ENCODE measurements at places on chromosomes 6 and 20. TPM values are rescaled to one million over a fixed set of nuclear protein-coding genes. Genes with fewer than 3 reads are reported as not detected.

The FERMT1 gene
- total RNA-seq = not detected

The CPXM1 gene
- 1.5 TPM for total RNA-seq

The BTN3A1 gene
- 285 TPM for total RNA-seq

The HLA-DPB1 gene
- 131 TPM for total RNA-seq

The HLA-DQB1 gene
- total RNA-seq = 24.8 TPM

The SNAP25 gene
- not detected for total RNA-seq

The MYCT1 gene
- total RNA-seq = 0.55 TPM

The CDH26 gene
- total RNA-seq = 2.0 TPM

The SLCO4A1 gene
- total RNA-seq = 1.1 TPM

The CRISP3 gene
- not detected for total RNA-seq

The LPIN3 gene
- total RNA-seq = not detected

The DYNLRB1 gene
- total RNA-seq = 58.7 TPM

The EEF1E1 gene
- total RNA-seq = 13.8 TPM

The SRSF12 gene
- 0.45 TPM for total RNA-seq

The TMEM74B gene
- not detected for total RNA-seq

The NKAIN2 gene
- total RNA-seq = not detected

The CENPW gene
- 1.8 TPM for total RNA-seq

The BAG2 gene
- 3.6 TPM for total RNA-seq

The EHMT2 gene
- 49.3 TPM for total RNA-seq

The BMP6 gene
- 0.25 TPM for total RNA-seq

- no peak for DNase-seq
Observed at GRCh38 chr6:98787435-98787834, 46.9 kb upstream of the POU3F2 start.

DNA sequence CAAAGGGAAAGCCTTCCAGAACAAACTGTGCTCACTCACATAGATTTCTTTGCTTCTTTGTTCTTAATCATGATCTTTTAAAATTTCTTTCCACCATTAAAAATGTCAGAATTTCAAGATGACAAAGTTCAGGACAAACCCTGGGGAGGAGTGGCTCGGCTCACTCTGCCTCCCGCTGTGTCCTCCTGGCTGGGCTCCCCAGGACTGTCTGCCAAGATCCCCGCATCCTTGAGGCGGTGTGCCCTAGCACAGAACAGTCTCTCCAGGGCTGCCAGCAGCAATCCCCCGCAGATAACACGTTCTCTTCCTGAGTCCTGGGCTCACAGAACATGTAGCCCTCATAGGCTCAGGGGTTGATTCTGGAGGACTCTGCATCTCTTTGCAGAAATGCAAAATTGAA lies 98.4 kb upstream of the KCNG1 start:
- no peak for DNase-seq

DNA sequence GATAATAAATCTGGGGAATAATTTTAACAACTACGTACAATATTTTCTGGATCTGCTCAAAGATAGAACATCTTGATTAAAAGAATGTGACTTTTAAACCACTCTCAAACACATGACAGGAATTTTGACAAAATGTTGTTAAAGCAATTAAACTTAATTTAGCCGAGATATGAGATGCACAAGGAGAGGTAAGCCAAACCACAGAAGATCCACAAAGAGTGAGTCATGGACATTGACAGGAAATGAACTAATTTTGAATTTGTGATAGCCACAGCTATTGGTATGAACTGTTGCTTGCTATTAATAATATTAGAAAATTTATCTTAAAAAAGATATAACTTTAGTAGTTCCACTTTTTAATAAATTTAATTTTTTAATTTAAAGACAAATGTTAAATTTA lies 27.8 kb upstream of the VGLL2 start:
- no peak for DNase-seq

DNA sequence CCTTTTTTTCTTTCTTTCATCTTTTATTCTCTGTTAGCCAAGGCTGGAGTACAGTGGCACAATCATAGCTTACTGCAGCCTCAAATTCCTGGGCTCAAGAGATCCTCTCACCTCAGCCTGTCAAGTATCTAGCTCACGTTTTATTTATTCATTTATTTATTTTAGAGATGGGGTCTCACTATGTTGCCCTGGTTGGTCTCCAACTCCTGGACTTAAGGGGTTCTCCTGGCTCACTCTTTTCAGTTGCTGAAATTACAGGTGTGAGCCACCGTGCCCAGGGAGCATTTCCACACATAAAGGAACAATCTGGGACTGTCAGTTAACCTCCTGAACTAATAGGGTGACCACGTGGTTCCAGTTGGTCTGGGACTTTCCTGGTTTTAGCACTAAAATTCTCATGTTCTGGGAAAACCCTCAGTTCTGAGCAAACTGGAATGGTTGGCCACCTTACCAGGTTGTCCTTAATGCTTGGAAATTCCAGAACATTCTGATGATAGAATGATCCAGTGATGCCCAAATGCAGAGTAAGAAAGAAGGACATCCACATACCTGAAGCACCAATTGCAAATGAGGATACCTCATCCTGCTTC lies 105.5 kb upstream of the ZNF217 start:
- DNase-seq = no peak

DNA sequence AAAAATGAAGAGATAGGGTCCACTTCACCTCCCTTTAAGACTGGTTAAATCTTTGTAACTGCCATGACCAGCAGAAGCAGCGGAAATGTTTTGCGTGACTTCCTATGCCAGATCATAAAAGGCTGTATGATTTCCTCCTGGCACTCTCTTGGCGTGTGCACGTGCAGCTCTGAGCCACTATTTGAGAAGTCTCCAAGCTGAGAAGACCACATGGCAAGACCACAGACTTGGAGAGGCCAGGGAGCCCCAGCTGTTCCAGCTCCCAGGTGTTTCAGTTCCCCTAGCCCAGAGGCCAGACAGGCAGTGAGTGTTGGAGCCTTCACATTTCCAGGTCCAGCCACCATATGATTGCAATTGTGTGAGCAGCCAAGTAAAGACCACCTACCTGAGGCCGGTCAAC lies 259.3 kb upstream of the RIN2 start:
- no peak for DNase-seq

- no peak for DNase-seq
Observed at GRCh38 chr6:6856538-6857523, 250.9 kb upstream of the RREB1 start.

- no peak for DNase-seq
Observed at GRCh38 chr6:49730251-49730650, 13.9 kb downstream of the CRISP3 start.

- no peak for DNase-seq
Observed at GRCh38 chr6:152146385-152146784, 338.9 kb downstream of the ESR1 start.

DNA sequence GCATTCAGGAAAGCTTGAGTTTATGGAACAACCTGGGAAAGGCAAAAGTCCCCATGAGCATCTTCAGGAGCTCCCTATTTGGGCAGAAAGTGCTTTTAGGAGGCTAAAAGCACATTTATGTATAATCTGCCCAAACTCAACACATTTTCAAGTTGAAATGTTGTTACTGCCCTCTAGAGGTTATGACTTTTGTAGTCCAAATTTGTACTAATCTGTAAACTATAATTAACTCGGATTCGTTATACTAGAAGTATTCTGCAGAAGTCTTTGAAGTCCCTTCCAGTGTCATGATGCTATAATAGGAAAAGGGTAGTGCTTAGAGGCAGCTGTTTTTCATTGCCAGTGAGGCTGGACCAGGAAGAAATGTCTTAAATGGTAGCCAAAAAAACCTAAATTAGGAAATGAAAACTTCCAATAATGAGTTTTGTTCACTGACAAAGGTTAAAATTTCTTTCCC lies 44.8 kb upstream of the EMILIN3 start:
- no peak for DNase-seq

GRCh38 chr6:5151955-5152401 lies 66.8 kb downstream of the PPP1R3G start:
- no peak for DNase-seq

GRCh38 chr6:95973976-95974375 lies 41.8 kb upstream of the FUT9 start:
- no peak for DNase-seq

DNA sequence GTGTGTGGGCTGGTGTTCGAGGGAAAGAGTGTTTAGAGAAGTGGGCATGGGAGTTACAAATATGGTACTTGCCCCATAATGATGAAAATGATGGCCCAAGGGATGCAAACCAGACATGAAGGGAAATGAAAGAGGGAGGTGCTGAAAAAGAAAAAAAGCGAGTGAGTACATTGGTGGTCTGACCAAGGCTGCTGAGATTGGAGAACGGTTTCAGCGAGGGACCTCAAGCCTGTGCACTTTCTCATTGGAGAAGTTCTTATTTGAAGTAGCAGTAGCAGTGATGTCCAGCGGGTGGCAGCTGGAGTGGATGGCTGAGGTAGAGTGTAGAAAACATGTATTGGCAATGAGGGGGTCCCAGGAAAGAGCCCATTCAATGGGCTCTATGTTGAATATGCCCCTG lies 54.8 kb downstream of the TNFAIP3 start:
- no peak for DNase-seq

- DNase-seq = no peak
Observed at GRCh38 chr6:115570331-115570730, 490.4 kb downstream of the FRK start.

DNA sequence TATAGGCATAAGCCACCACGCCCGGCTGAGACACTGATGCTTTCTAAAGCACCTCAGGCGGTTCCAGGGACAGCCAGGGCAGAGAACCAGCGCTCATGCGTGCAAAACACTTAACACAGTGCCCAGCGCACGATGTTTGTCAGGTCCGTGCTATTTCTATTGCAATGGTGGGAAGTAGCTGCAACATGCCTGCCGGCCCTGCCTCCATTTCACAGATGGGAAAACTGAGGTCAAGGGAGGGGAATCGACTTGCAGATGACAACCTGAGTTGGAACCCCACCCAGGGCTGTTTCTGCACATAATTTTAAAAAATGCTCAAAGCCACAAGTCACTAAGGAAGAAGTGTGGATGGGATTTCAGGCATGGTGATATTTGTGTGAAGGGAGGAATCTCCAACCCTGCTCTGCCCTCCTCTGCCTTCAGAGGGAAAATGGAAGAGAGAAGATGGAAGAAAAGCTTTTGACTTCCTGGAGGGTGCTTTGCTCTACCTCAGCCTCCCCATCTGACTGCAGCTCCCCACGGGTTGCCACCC lies 39.9 kb downstream of the KIAA1755 start:
- DNase-seq = no peak

DNA sequence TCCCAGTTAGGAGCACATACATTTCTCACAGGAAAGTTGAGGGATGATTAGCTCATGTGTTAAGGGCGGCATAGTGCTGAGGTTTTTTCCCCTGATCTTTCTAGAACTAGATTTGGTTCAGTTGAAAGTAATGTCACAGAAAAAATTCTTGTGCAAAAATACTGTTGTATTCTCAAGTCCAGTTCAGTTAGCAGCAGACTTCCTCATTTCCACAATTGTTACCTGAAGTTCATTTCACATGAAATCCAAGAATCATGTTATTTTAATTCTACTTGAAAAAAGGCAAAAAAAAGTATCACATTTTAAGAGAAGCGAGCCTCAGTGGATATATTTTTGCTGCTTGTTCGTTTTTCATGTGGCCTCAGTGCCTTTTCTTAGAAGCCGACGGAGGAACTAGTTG lies 227.8 kb downstream of the TMEM242 start:
- no peak for DNase-seq

DNA sequence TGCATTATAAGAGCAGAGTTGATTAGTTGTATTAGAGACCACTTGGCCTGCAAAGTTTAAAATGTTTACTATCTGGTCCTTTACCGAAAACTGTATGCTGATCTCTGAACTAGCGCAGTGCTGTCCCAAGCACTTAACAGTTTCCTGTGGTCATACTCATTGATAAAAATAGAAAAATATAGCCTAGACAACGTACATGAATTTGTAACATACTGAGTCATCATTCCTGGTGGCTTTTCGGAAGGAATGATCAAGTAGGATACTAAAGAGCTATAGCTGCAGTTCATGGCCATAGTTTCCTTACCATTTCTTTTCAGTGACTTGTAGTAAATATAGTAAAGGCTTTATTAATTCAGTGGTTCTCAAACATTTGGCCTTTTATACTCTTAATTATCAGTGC lies 18.4 kb downstream of the TTK start:
- no peak for DNase-seq

GRCh38 chr6:17455919-17456318 lies 62.5 kb downstream of the CAP2 start:
- no peak for DNase-seq

GRCh38 chr20:41392871-41393704 lies 26.5 kb upstream of the EMILIN3 start:
- DNase-seq = no peak

DNA sequence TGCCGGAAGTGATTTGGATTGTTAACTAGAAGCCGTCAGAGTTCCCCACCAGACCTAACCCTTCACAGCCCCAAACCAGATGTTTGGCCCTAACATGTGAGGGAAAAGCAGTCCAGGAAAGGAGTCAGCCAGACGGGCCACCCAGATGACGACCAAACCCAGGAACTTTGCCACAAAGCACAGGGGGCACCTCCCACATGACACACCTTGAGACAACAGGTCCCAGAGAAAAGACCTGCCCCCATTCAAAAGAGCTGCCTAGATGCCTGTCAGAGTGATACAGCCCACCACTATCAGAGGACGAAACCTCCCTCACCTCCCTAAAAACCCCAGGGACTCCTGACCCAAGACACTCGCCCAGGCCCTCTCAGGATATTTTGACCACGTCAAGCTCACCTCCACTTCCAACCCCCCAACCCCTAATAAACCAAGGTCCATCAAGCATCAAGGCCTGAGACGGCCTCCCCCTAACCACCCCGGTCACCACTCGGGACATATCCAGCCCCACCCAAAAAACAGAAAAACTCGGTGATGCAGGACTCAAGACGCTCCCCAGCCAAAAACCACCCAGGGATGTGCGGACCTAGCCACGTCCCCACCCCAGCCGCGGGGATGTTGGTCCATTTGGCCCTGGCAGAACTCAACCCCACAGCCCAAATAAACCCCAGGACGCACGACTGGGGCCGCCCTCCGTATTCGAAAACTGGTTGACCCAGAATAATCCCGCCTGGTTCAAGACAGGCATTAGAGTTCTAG lies 662 bp downstream of the ZNF343 start:
- DNase-seq = no peak

GRCh38 chr20:31595654-31596411 lies 9.3 kb upstream of the ID1 start:
- no peak for DNase-seq

GRCh38 chr6:107152638-107153430 lies 37.5 kb upstream of the BEND3 start:
- no peak for DNase-seq

GRCh38 chr6:111973118-111973761 lies 80.7 kb upstream of the CCN6 start:
- DNase-seq = peak; percentile 86

DNA sequence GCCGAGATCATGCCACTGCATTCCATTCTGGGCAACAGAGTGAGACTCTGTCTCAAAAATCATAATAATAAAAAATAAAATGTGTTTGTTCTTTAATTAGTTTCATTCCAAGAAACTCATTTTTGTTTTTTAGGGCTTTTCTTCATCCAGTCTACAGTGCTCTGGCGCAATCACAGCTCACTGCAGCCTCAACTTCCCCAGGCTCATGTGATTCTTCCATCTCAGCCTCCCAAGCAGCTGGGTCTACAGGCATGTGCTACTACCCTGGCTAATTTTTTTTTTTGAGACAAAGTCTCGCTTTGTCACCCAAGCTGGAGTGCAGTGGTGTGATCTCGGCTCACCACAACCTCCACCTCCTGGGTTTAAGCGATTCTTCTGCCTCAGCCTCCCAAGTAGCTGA lies 143.6 kb upstream of the JARID2 start:
- DNase-seq = no peak

- DNase-seq = no peak
Observed at GRCh38 chr6:107956181-107956580, 1.8 kb downstream of the SEC63 start.

- DNase-seq = peak; percentile 46
Observed at GRCh38 chr6:169725125-169726048, 1.1 kb upstream of the PHF10 start.

GRCh38 chr6:95581073-95581472 lies 3.7 kb downstream of the MANEA start:
- DNase-seq = no peak
